ENCODE measurements at places on chromosomes 11 and 22.

DNA sequence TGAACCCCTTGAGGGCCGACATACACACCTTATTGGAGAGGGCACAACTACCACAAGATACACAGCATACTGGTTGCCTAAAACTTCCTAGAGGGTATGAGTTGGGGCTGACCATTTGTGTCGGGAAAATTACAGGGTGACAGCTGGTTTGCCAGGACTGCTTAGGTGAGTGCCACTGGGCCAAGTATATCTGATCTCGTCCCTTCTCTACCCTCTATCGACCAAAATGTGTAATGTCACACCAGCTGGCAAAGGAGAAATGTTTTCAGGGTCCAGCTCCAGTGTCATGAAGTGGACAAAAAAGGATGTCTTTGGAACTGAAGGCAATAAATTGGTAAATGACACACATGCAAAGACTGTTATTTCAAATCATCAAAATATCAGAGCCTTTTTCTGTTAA is 126.1 kb downstream of the PGR start:
- DNase-seq = no peak

- no peak for DNase-seq
These were observed 10.2 kb downstream of the ARAP1 start for GRCh38 chr11:72741849-72742512.

GRCh38 chr11:58659910-58660570 is 37.6 kb downstream of the CNTF start:
- DNase-seq = no peak

- DNase-seq = no peak
These were observed 235.7 kb downstream of the SBF2 start for GRCh38 chr11:10058356-10058755.

DNA sequence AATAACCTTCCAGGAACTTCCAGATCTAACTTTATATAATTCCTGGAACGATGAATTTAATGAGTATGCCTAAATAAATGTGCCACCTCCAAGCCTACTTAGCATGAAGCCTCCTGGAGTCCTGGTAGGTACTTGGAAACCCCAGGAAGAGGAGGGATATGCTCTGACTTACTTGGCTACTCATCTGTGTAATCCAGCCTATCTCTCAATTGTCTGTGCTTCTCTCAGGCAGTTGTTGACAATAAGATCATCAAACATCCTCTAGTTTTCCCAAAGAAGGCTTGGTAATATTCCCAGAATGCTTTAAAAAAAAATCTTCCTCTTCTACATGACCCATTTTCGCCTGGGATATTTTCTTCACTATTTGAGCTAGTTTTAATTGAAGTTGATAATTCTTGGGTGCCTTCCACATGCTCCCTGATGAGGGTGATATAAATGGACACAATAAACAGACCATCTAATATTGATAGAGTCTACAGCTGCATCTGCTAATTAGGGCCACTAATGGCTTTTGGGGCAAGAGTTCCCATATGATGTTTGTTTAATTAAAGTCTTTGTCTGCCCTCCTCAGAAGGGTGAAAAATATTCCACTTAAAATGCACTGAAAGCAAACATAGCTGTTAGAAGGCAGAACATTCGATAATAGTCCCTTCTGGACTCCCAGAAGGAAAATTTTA is 75.5 kb upstream of the RAB38 start:
- no peak for DNase-seq

- DNase-seq = peak; percentile 15
These were observed 1512.0 kb downstream of the BRD1 start for GRCh38 chr22:48315439-48316256.

DNA sequence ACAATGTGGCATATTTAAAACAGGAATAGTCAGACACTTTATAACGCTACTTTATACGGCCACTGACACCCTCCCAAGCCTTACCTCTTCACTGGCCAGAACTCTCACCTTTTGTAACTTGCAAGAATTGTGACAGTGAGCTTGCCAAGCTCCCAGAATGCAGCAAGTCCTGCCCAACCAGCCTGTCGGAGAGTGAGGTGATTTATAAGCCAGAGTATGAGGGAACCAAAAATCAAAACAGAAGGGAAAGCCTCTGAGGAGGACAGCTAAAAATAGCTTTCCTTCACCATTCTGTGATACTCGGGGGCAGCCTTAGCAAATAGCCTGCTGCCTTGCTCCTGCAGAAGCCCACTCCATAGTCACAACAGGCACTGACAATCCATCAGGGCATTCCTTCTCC is 229.7 kb downstream of the FAM76B start:
- no peak for DNase-seq

DNA sequence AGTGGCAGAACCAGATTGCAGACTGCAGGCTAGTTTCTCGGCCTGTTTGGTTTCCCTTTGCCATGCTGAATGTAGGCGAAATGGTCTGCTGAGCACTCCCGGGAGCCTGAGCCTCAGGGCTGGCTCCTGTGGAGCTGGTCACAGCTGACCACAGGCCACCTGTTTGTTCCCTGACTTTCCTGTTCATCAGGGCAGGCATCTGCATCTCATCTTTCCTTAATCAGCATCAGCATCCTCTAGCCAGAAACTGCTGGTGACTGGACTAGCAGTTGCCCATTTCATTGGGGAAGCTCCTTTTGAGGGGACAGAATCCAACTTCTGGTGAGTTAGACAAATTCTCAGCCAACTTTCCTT is 20.2 kb upstream of the C11orf96 start:
- no peak for DNase-seq

DNA sequence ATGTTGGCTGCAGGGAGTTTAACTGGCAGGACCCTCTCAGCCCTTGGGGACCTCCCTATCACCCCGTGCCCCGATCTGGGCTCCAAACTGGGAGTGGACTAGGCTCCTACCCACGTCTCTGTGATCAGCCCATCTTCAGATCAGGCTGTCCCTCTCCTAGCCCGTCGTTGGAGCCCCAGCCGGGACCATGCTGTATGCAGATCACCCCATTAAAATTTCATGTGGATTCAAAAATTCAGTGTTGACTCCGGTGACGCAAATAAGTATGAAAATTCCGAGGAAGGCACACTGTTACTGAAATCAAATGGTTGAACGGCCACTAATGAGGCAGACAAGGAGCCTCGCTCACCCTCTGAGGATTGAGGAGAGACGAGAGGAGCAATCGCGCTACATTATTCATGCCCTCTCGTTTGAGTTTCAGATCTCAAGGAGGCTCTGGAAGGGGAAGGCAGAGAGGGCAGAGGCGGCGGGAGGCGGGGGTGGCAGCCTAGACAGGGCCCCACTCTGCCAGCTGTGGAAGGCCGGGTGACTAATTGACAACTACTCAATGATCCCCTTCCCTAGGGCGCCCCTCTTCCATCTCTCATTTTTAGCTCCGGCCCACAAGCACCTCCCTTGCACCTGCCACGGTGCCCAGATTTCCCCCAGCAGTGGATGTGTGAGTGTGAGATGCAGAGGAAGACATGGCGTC is 255.4 kb downstream of the MIAT start:
- DNase-seq = no peak

DNA sequence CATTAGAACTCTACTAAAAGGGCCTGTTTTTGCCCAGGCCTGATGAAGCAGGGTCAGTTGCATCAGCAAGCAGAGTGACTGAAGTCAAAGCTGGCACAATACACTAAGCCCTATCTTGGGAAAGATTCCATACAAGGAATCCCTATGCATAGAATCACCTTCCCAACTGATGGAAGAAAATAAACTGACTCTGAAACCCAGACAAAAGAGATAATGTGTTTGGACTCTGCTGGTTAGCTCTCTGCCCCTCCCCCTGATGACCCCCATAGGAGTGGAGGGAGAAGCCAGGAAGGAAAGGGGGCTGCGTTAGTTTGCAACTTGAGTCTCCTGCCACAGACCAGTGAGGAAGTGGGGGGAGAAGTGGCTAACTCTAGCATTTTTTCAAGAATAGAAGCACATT is 32.9 kb downstream of the GALNT18 start:
- no peak for DNase-seq

- DNase-seq = peak; percentile 61
These were observed 41.8 kb upstream of the TH start for GRCh38 chr11:2213384-2213842.

- no peak for DNase-seq
These were observed 48.3 kb downstream of the IRAG1 start for GRCh38 chr11:10645212-10645795.

DNA sequence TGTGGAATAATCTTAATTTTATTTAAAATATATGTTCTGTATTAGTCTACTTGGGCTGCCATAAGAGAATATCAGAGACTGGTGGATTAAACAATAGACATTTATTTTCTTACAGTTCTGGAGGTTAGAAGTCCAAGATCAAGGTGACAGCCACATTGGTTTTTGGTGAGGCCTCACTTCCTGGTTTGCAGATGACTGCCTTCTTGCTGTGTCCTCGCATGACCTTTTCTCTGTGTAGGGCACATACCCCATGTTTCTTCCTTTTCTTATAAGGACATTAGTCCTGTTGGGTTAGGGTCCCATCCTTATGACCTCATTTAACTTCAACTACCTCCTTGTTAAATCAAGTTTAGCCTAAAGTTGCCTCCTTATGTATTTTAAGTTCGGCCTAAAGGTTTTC is 202.7 kb upstream of the MPPED2 start:
- no peak for DNase-seq

DNA sequence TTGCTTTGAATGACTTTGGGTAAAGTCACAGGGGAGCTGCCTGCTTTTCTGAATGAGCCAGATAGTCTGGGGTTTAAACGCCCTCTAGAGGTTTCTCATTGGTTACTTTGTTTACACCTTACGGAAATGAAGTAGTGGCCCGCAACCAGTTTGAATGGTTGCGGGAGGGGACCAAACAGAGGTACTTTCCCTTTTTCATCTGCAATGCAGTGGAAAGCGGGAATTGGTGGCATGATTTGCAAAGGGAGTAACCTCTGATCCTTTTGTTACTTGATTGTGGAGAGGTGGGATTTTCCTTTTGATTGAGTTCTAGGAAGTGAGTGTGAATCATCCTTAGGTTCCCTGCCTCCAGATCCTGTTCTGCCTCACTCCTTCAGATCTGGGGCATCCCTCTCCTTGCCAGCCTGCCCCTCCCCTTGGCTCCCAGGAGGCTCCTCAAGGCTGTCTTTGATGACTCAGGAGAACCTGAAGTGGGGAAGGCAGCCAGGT is 15.9 kb upstream of the GLYATL1 start:
- no peak for DNase-seq

- no peak for DNase-seq
These were observed at the start of gene PDGFB for GRCh38 chr22:39244496-39245129. PDGFB (minus strand) TSS chr22:39244982; CDS start chr22:39243963, 1,019 bp downstream.

- DNase-seq = no peak
These were observed 7.3 kb downstream of the PARVB start for GRCh38 chr22:44031158-44031952.

DNA sequence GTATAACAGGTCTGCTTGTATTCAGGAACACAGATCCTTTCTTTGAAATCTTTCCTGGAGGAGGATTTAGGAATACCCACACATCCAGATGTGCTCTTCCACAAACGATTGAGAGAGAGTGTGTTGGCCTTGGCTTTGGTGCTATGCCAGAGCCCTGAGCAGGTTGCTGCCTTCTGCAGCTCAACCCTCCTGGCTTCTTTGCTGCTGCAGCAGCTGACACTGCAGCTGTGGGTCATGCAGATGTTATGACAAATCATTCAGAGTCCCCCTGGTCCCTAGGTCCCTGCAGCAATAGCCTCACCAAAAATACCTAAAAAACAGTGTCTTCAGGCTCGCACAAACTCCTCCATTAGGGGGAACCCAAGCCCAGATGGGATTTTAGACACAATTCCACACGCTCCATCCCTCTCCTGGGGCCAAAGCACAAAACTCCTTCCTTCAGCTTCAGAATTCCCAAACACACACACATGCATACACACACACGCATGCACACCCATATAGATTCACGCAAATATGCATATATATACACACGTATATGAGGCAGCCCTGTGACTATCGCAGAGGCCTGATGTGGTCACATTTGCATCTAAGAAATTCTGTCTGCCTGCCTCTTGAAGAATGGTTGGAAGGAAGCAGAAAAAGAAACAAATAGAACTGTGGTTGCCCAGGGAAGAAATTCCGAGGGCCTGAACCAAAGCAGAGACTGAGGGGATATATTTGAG is 35.4 kb downstream of the SLN start:
- DNase-seq = no peak

- DNase-seq = no peak
These were observed 51.4 kb downstream of the PRR5L start for GRCh38 chr11:36347384-36347906.
